CD4-positive, alpha-beta T cell (primary cell): ENCODE measurements at places on chromosomes 4 and X.

DNA sequence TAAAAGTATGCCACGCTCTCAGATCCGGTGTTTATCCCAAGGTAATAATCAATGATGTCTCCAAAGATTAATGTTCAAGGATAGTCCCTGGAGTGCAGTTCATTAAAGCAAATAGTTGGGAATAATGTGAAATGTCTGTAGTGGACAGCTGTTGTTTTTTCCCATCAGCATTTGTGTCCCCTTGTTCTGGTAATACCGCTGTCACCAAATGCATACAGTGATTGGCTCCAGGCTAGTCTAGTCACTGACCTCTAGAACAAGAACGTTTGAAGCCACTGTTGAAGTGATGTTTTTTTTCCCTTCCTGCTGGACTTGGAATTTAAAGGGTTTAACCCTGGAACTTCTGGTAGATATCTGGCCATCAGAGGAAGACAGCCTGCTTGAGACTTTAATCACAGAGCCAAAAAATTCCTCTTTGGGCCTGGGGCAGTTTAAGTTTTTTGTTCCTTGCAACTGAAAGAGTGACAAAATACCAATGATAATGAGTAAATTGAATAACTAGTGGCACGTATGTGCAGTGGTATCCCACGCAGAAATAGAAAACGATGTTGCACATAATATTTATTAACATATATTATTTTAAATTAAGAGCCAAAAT, 30.6 kb downstream of the HSD17B11 start:
- no peak for DNase-seq

- no peak for DNase-seq
Observed at GRCh38 chr4:18980516-18981233, 959.1 kb upstream of the LCORL start.

- DNase-seq, result no peak
Observed at GRCh38 chr4:120431180-120431579, 364.5 kb upstream of the MAD2L1 start.

DNA sequence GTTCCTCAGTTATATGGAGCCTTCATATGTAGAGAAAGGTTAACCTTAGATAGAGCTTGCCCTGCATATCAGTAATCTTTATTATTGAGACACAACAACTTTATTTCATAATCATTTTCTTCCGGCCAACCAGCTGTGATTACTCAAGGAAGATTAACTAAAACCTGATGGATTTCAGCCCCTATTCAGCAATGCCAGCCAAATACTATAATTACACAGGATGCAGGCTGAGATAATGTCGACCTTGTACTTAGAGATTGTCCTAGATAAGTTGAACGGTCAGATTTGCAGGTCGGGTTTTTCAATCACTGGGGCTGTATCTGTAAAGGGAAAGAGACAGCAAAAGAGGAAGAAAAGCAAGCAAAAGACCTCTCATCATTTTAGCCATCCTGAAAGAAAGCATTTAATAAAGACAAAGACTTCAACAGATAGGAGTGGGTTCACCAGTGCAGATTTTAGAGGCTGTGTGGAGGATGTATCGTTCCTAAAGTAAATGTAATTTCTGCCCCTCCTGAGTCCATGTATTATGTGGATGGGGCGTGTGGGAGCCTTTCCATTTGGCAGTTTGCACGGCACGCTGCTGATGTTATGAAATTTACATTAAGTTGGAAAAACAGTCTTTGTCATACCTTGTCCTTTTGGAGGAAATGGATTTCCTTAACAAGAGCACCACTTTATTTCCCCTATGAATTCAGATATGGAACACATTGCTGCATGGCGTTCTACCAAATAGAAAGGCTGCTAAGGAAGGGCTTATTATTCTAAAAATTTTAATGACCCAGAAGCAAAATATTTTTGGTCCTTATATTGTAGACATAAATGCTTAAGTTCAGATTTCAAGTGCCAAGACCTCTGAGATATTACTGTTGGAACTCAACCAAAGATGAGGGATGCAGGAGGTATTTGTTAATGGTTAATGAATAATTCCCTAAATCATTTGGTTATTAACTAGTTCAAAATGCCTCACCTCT, 496.7 kb downstream of the SPRY1 start:
- DNase-seq, result no peak

DNA sequence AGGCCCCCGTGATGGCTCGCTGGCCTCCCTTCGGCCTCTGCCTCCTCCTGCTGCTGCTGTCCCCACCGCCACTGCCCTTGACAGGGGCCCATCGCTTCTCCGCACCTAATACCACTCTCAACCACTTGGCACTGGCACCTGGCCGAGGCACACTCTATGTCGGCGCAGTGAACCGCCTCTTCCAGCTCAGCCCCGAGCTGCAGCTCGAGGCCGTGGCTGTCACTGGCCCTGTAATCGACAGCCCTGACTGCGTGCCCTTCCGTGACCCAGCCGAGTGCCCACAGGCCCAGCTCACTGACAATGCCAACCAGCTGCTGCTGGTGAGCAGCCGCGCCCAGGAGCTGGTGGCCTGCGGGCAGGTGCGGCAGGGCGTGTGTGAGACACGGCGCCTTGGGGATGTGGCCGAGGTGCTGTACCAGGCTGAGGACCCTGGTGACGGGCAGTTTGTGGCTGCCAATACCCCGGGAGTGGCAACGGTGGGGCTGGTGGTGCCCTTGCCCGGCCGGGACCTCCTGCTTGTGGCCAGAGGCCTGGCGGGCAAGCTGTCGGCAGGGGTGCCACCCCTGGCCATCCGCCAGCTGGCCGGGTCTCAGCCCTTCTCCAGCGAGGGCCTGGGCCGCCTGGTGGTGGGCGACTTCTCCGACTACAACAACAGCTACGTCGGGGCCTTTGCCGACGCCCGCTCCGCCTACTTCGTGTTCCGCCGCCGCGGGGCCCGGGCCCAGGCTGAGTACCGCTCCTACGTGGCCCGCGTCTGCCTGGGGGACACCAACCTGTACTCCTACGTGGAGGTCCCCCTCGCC, 3.0 kb downstream of the PLXNB3 start:
- no peak for DNase-seq

DNA sequence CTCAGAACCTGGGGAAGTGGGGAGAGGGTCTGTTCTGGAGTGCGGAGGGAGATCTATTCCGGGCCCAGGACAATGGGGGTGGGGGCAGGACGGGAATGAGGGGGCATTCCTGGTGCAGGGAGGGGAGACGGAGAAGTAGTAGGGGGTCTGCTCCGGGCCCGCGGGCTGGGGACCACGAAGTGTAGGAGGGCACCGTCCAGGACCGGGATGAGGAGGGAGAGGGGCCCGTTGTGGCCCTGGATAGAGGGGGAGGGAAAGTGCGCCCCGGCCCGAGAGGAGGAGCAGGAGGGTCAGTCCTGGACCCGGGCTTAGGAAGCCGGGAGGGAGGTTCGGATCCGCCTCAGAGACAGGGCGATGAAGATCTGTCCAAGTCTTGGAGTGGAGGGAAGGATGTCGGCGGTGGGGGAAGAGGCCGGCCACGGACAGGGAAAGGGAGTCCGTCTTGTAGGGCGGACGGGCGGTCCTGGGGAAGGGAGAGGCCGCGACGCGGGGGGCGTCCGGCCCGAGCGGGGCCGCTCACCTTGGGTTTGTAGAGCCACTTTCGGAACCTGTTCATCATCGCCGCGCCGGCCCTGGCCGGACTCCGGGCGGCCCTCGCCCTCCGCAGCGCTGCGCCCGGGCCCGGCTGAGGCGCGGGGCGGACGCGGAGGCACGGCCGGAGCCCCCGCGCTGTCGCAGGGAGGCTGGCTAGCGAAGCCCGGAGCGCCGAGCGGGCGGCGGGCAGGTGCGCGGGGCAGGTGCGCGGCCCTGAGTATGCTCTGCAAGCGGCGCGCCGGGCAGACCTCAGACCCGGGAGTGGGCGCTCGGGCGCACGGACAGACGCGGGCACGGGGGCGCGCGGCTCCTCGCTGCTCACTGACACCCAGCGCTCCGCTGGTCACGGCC, at the start of gene ZFYVE28:
Gene ZFYVE28 (minus strand): TSS at position 881 of the 885 bp plus-strand sequence. CDS start 322 bp downstream, at position 559.
- no peak for DNase-seq

GRCh38 chr4:75007891-75008290, 75.0 kb downstream of the PARM1 start:
- no peak for DNase-seq

GRCh38 chrX:72176981-72177380, 4.6 kb upstream of the PIN4 start:
- DNase-seq, result no peak

GRCh38 chrX:120840827-120841226, 34.8 kb downstream of the CT47B1 start:
- DNase-seq, result no peak

DNA sequence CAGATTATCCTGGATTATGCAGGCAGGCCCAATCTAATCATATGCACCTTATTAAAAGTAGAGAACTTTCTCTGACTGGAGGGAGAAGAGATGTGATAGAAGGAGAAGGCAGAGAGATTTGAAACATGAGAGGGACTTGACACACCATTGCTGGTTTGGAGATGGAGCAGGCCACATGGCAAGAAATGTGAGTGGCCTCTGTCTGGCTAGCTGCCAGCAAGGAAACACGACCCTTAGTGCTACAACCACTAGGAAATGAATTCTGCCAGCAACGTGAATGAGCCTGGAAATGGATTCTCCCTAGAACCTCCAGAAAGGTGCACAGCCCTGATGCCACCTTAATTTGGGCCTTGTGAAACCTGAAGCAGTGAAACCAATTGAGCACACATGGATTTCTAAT, 79.5 kb upstream of the MBNL3 start:
- no peak for DNase-seq

DNA sequence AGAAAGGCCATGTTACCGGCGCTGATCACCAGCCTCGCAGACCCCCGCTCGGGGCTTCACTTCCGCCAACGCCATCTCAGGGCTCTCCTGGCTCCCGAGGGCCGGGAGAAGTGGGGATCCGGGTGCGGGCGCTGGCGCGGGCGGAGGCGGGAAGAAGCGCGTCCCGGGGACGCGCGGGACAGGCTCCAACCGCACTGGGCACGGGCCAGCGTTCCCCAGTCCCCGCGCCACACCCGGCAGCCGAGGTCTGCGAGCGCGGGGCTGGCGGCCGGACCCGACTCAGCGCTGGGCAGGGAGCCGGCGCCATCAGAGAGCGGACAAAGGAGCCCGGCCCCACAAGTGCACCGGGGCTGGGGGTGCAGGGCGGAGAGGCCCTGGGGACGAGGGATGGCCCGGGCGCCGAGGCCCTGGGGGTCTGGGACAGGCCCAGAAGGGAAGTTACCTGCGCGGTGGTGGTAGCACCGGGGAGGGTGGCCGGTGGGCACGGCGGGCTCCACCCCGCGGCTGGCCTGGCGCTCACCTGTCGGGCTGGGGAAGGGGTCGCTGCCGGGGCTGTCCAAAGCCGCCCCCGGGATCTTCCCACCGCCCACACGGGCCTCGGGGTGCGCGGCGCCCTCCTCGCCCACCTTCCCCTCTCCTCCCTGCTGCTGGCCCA, 449 bp downstream of the CTPS2 start:
- DNase-seq, result peak; percentile 26

- DNase-seq, result no peak
Observed at GRCh38 chr4:2930135-2930757, 33.0 kb downstream of the NOP14 start.
